ENCODE measurements at places on chromosomes 5 and 9.

DNA sequence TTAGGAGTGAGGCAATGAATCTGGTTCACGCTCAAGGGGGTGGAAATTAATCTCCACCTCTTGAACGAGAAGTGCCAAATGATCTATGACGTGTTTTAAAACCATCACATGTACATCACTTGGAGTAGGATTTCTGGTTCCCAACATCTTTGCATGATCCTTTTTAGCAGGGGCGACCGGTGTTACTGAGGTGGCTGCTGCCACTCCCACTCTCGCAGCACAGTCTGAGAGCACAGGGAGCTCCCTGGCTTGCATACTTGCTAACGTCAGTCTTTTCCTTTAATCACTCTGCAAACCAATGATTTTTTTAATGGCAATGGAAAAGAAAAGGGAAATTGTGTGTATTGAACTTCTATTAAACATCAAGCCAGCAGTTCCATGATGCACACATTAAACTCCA lies 624.4 kb downstream of the IRX1 start:
- H3K27me3 ChIP-seq: no peaks in the 10 kb centered on the region
- H3K4me3 ChIP-seq: no peak overlapping the region

GRCh38 chr9:69173891-69174615 lies at the start of gene TJP2:
Gene TJP2 (plus strand): TSS chr9:69174277. CDS start chr9:69174373, 96 bp downstream.
- peak within 1 kb of the TSS; percentile 73 for H3K4me3 ChIP-seq
- peaks cover 12% of the 10 kb centered on the region for H3K36me3 ChIP-seq
- H3K27me3 ChIP-seq: no peaks in the 10 kb centered on the region
- H3K4me1 ChIP-seq: peaks cover 87% of the 10 kb centered on the region
- peak; percentile 54 for DNase-seq

GRCh38 chr9:28215536-28216299 lies 642.4 kb upstream of the C9orf72 start:
- no peaks in the 10 kb centered on the region for H3K27me3 ChIP-seq
- no peak overlapping the region for H3K4me3 ChIP-seq
- no peak for DNase-seq
- H3K4me1 ChIP-seq: peaks cover 10% of the 10 kb centered on the region
- H3K27ac ChIP-seq: no peak overlapping the region

GRCh38 chr9:136854113-136854841 lies 2.1 kb downstream of the MAMDC4 start:
- no peaks in the 10 kb centered on the region for H3K27me3 ChIP-seq
- peaks cover 20% of the 10 kb centered on the region for H3K36me3 ChIP-seq
- peaks cover 40% of the 10 kb centered on the region for H3K4me1 ChIP-seq

DNA sequence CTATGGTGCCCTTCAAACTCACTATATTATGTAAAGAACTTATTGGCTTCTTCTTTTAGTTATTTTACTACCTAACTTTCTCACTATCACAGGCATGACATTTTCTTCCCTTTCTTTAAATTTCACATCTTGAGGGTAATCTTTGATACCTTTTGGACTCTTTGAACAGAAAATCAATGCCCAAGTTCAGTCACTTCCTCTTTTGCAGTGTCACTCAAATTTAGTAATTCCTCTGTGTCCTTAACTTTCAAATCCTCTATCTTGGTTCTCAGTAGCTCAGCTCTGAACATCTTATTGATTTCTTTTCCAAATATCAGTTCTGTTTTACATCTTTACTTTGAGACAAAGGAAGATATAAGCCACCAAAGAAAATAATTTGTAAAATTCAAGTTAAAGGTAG lies 25.5 kb downstream of the CNTLN start:
- H3K4me3 ChIP-seq: no peak overlapping the region
- no peaks in the 10 kb centered on the region for H3K4me1 ChIP-seq
- no peaks in the 10 kb centered on the region for H3K27me3 ChIP-seq
- H3K27ac ChIP-seq: no peak overlapping the region
- no peaks in the 10 kb centered on the region for H3K36me3 ChIP-seq

DNA sequence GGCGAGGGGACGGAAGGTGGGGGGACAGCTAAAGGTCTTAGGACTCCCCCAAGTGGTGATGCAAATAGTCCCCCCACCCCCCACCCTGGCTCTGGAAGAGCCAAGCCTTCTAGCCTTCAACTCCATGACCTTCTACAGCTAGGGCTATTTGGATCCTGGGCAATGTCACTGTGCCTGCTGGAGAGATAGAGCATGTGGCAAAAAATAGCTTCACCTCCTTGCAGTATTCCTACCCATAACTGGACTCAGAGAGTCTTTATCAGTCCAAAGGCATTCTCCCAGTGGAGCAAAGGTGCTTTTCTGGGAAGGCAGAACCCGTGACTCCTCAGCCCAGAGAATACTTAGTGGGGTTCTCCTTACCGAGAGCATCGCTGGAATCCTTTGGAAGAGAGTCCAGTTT lies 48.9 kb upstream of the PPARGC1B start:
- H3K4me3 ChIP-seq: no peak overlapping the region
- no peaks in the 10 kb centered on the region for H3K36me3 ChIP-seq
- H3K27me3 ChIP-seq: no peaks in the 10 kb centered on the region
- DNase-seq: no peak
- no peaks in the 10 kb centered on the region for H3K4me1 ChIP-seq

DNA sequence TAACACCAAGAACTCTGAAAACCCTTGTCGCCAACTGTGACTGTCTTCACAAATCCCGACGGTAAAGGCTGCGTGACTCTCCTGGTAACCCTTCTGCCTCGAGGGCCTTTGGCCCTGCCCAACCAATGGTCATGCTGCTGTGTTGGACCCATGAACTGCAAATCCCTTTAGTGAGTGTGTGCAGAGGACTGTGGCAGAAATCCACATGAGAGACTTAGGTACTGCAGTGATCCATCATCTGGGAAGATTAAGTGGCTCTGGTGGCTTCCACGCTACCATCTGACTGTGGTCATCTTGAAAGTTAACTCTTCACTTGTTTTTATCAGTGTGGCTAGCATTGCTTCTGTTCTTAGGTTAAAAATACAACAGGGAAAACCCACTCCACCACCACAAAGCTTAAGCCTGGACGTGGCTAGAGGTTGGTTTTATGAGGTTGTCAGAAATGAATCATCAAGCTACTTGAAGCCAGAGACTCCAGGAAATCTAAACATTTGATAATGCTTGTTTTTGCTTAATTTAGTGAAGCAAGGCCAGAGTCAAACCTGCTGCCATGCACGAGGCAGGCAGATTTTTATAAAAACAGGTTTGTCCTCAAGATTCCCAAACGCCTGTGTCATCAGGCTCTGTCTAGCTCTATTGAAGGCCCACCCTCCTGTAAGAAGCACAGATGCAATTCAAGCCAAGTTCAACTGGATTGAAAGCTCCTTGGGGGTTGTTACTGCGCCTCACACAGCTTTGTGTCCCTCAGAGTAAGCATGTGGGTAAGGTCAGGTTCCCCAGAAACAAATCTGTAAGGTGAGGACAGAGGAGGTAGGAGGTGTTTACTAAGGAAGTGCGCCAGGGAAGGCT lies 52.7 kb upstream of the ERCC6L2 start:
- H3K27ac ChIP-seq: no peak overlapping the region
- no peaks in the 10 kb centered on the region for H3K4me1 ChIP-seq
- DNase-seq: no peak
- H3K36me3 ChIP-seq: no peaks in the 10 kb centered on the region
- H3K27me3 ChIP-seq: no peaks in the 10 kb centered on the region

DNA sequence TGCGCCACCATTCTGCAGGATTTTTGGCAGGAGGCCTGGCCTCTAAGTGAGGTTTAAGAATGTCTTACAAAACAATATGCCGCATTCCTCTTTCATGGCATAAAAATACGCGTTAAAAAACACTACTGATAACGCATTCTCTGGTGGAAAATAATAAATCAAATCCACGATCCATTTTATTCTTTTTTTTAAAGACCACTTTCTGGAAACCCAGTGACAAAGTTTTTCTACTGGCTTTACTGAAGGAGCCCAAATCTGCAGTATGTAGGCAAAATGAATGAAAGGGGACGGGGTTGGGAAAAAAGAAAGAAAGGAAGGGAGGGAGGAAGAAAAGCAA lies 2.0 kb downstream of the SV2C start:
- H3K36me3 ChIP-seq: no peaks in the 10 kb centered on the region
- no peak overlapping the region for H3K27ac ChIP-seq
- peaks cover 5% of the 10 kb centered on the region for H3K27me3 ChIP-seq
- H3K4me3 ChIP-seq: no peak overlapping the region

DNA sequence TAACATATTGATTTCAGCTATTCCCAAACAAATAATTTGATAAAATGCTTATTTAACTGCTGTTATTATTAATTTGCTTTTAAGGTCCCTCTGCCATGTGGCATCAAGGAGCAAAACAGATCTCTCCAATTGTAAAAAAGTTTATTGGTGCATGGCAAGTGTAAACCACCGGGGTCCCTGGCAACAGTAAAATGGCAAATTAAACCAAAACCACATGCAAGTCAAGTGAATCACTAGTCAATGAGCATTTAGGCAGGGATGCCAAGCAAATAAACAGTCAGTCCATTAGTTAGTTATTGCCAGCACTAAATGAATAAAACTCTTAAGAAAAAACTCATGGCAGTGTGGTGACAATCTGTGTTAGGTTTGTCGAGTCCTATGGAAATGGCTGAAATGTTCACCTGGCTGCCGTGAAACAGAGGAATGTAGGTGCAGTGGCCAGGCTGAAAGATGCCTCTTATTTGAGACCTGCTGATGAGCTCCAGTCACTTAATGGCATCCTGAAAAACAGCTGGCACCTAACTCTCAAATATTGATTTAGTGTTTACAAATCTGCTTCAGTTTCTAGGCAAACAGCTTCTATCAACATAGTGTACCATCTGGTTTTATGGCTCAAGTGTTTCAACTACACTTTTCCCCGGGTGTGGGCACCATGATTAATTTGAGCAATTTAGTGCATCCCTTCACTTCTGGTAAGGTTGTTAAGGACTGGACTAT lies 296.5 kb upstream of the ITGA1 start:
- no peak overlapping the region for H3K27ac ChIP-seq
- DNase-seq: no peak
- H3K36me3 ChIP-seq: no peaks in the 10 kb centered on the region
- no peaks in the 10 kb centered on the region for H3K4me1 ChIP-seq
- no peaks in the 10 kb centered on the region for H3K27me3 ChIP-seq
- H3K4me3 ChIP-seq: no peak overlapping the region

All from HepG2 (cell line).